Spleen (tissue), 13 donors: ENCODE measurements at places on chromosomes 2 and 18. TPM values are rescaled to one million over a fixed set of nuclear protein-coding genes. Genes with fewer than 3 reads are reported as not detected.

GBX2 gene
- 0.69 TPM for total RNA-seq

MARS2 gene
- 9.7 TPM for total RNA-seq

CAPN14 gene
- total RNA-seq: 1.0 TPM

TMEM178A gene
- total RNA-seq: 0.70 TPM

PTRHD1 gene
- 18.6 TPM for total RNA-seq

LANCL1 gene
- total RNA-seq: 35.6 TPM

TMEM247 gene
- not detected for total RNA-seq

DNA sequence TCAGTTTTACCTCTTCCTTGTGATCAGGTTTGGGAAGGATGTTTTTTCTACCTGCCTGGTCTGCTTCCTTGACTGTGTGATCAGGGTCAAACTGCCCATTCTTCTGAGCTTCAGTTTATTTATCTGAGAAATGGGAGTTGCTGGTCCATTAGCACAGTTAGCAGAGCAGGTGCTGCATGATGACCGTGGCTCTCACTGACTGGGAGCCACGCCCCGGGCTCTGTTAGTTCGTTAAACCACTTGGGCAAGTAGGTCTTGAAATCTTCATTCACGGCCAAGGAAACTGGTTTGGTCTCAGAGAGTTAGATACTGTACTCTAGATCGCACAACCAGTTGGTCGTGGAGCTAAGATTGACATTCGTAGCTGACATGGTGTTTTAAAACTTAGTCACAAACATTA is 41.7 kb downstream of the INPP5D start:
- no peaks in the 10 kb centered on the region for H3K36me3 ChIP-seq
- H3K27ac ChIP-seq: no peak overlapping the region
- no peaks in the 10 kb centered on the region for H3K27me3 ChIP-seq
- H3K4me1 ChIP-seq: peaks cover 90% of the 10 kb centered on the region
- no peak overlapping the region for H3K4me3 ChIP-seq

GRCh38 chr2:12493031-12493513 is 223.7 kb upstream of the TRIB2 start:
- peaks cover 12% of the 10 kb centered on the region for H3K4me1 ChIP-seq
- no peak for DNase-seq
- no peak overlapping the region for H3K27ac ChIP-seq

DNA sequence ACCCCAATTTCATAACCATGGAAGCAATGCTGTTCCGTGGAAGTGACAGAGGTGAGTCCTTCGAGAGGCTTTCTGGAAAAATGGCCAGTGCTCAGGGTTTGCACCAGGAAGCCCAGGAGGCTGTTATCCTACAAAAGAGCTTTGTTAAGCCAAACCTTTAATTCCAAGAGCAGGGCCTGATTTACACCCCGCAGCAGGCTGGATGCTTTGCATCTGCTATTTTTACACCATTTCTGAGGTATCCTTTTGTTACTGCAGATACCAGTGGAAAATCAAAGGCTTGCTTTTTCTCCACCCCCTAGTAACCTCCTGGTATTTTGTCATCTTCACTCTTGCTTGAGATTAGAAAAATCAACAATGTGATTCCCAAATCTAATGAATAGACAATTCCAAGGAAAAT is 380.6 kb downstream of the SOX11 start:
- H3K27me3 ChIP-seq: no peaks in the 10 kb centered on the region
- no peaks in the 10 kb centered on the region for H3K4me1 ChIP-seq
- no peaks in the 10 kb centered on the region for H3K36me3 ChIP-seq
- DNase-seq: no peak

- no peak for DNase-seq
- H3K4me3 ChIP-seq: no peak overlapping the region
- H3K36me3 ChIP-seq: no peaks in the 10 kb centered on the region
- H3K4me1 ChIP-seq: no peaks in the 10 kb centered on the region
- H3K27ac ChIP-seq: no peak overlapping the region
- no peaks in the 10 kb centered on the region for H3K27me3 ChIP-seq
These were observed 30.2 kb upstream of the VWC2L start for GRCh38 chr2:214380681-214381080.

DNA sequence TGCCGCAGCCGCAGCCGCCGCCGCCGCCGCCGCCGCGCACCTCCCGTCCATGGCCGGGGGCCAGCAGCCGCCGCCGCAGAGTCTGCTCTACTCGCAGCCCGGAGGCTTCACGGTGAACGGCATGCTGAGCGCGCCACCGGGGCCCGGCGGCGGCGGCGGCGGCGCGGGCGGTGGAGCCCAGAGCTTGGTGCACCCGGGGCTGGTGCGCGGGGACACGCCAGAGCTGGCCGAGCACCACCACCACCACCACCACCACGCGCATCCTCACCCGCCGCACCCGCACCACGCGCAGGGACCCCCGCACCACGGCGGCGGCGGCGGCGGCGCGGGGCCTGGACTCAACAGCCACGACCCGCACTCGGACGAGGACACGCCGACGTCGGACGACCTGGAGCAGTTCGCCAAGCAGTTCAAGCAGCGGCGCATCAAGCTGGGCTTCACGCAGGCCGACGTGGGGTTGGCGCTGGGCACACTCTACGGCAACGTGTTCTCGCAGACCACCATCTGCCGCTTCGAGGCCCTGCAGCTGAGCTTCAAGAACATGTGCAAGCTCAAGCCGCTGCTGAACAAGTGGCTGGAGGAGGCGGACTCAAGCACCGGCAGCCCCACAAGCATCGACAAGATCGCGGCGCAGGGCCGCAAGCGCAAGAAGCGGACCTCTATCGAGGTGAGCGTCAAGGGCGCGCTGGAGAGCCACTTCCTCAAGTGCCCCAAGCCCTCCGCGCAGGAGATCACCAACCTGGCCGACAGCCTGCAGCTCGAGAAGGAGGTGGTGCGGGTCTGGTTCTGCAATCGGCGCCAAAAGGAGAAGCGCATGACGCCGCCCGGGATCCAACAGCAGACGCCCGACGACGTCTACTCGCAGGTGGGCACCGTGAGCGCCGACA is 2.4 kb downstream of the POU3F3 start:
- H3K4me1 ChIP-seq: peaks cover 52% of the 10 kb centered on the region
- peak; percentile 76 for DNase-seq
- H3K4me3 ChIP-seq: no peak overlapping the region
- H3K27ac ChIP-seq: no peak overlapping the region

DNA sequence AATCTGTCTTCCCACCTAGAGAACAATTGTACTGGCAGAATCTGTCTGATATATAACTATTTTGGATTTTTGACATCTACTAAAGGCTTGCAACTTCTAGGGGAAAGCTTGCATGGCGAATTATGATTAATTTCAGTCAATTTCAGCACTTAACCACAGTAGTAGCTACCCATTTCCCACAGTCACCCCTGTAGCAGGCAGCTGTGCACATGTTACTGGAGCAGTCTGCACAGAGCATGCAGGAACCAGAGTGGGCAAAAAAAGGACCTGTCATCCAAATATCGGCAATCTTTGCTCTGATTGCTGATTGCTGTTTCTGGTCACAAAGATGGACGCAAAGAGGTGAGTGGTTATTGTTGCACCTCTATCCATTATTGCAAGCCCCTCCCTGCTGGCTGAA is 473.3 kb downstream of the SPAG16 start:
- H3K4me1 ChIP-seq: no peaks in the 10 kb centered on the region
- H3K27ac ChIP-seq: no peak overlapping the region
- H3K27me3 ChIP-seq: no peaks in the 10 kb centered on the region
- DNase-seq: no peak
- H3K36me3 ChIP-seq: no peaks in the 10 kb centered on the region

- H3K36me3 ChIP-seq: no peaks in the 10 kb centered on the region
- no peak overlapping the region for H3K27ac ChIP-seq
- no peak for DNase-seq
- H3K4me3 ChIP-seq: no peak overlapping the region
- H3K27me3 ChIP-seq: no peaks in the 10 kb centered on the region
These were observed 390.8 kb downstream of the TGIF1 start for GRCh38 chr18:3840766-3841165.

- no peaks in the 10 kb centered on the region for H3K36me3 ChIP-seq
- no peaks in the 10 kb centered on the region for H3K27me3 ChIP-seq
- H3K4me1 ChIP-seq: no peaks in the 10 kb centered on the region
- no peak for DNase-seq
- no peak overlapping the region for H3K27ac ChIP-seq
These were observed 80.9 kb upstream of the POU3F3 start for GRCh38 chr2:104772996-104773395.

GRCh38 chr2:234550056-234550455 is 53.2 kb upstream of the ARL4C start:
- DNase-seq: no peak
- H3K27ac ChIP-seq: no peak overlapping the region
- no peaks in the 10 kb centered on the region for H3K27me3 ChIP-seq
- H3K36me3 ChIP-seq: no peaks in the 10 kb centered on the region
- H3K4me1 ChIP-seq: peaks cover 10% of the 10 kb centered on the region

DNA sequence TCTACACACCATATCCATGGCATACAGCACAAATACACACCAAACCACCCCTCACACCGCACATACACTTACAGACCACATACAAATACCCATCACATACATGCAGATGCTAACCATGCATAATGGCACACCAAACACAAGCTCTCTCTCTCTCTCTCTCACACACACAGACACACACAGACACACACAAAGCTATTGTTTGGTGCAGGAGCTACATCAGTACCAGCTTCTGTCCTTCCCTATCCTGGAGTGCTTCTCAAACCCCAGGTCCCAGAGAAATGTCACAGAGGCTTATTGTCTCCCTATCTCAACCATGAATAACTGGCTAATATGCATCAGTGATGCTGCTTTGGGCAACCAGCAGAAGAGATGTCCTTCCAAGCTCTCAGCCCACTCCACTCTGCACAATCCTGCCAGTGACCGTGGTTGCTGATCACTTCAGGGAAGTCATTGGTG is 36.5 kb upstream of the ST3GAL5 start:
- H3K4me1 ChIP-seq: peaks cover 26% of the 10 kb centered on the region
- H3K27ac ChIP-seq: peak overlapping the region; percentile 77
- no peak for DNase-seq
- no peak overlapping the region for H3K4me3 ChIP-seq
- H3K36me3 ChIP-seq: no peaks in the 10 kb centered on the region
- no peaks in the 10 kb centered on the region for H3K27me3 ChIP-seq

DNA sequence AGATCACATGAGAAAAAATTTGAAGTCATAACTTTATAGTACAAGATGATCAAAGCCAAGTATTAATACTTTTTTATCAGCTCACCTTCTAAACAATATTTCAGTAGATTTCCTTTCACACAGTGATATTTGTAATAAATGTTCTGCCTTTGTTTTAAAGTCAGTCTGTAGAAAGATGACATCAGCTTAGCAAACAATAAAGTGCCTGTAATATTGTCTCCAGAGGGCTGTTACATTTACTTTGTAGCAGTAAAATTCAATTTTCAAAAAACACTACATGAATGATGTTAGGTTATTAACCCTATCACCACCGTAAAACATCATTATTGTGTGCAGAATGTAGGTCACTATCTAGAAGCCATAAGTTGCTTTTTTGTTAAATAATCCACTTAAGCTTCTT is 49.6 kb downstream of the ZEB2 start:
- no peak overlapping the region for H3K27ac ChIP-seq
- no peak overlapping the region for H3K4me3 ChIP-seq
- H3K36me3 ChIP-seq: peaks cover 17% of the 10 kb centered on the region
- peaks cover 97% of the 10 kb centered on the region for H3K4me1 ChIP-seq
- H3K27me3 ChIP-seq: no peaks in the 10 kb centered on the region

- H3K36me3 ChIP-seq: no peaks in the 10 kb centered on the region
- no peaks in the 10 kb centered on the region for H3K27me3 ChIP-seq
- no peak overlapping the region for H3K27ac ChIP-seq
These were observed 49.3 kb downstream of the CD8B2 start for GRCh38 chr2:106536490-106536889.

- peaks cover 67% of the 10 kb centered on the region for H3K36me3 ChIP-seq
- no peaks in the 10 kb centered on the region for H3K27me3 ChIP-seq
- peak overlapping the region; percentile 20 for H3K4me3 ChIP-seq
- DNase-seq: peak; percentile 96
- H3K4me1 ChIP-seq: peaks cover 20% of the 10 kb centered on the region
These were observed 4.4 kb downstream of the ANKRD23 start for GRCh38 chr2:96839293-96839874.

GRCh38 chr2:207215308-207215707 is 49.6 kb upstream of the KLF7 start:
- H3K27ac ChIP-seq: no peak overlapping the region
- no peaks in the 10 kb centered on the region for H3K36me3 ChIP-seq
- no peaks in the 10 kb centered on the region for H3K4me1 ChIP-seq

GRCh38 chr2:150885774-150886386 is 375.8 kb downstream of the RBM43 start:
- no peak overlapping the region for H3K4me3 ChIP-seq
- no peak overlapping the region for H3K27ac ChIP-seq
- no peaks in the 10 kb centered on the region for H3K4me1 ChIP-seq
- H3K27me3 ChIP-seq: no peaks in the 10 kb centered on the region

DNA sequence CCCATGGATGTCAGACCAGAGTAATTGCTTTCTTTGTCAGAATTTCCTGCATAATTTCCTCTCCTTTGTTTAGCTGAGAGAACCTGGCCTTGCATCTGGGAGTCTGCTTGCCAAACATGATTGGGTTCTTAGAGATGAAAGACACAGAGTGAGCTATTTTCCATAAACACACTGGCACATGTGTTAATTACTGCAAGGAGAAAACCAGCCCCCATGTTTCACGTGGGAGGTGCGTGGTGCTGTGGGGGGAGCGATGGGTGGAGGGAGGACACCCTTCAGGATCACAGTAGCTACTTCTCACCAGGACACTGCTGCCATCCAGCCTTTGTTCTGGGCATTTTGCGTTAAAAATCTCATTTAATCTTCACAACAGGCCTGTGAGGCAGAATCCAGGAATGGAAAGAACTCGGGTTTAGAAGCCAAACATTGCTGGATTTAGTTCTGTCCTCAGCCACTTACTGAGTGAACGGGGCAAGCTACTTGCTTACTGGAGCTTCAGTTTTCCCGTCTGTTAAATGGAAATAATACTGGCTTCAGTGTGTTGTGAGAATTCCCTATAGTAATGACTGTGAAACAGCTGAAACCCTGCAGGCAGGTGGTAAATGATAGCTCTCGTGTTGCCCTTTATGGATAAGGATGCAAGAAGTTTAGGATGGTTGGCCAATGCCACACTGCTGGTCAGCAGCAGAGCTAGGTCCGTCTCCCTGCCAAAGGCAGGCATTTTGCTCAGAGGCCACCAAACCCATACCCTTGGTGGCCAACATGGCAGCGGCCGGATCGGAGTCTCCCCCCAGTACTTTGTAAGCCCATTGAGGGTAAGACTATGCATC is 100.1 kb upstream of the ASAP2 start:
- no peak overlapping the region for H3K27ac ChIP-seq
- H3K4me3 ChIP-seq: no peak overlapping the region
- H3K4me1 ChIP-seq: no peaks in the 10 kb centered on the region
- no peaks in the 10 kb centered on the region for H3K36me3 ChIP-seq
- no peaks in the 10 kb centered on the region for H3K27me3 ChIP-seq

GRCh38 chr2:198374375-198375082 is 570.1 kb downstream of the PLCL1 start:
- no peak overlapping the region for H3K4me3 ChIP-seq
- H3K27ac ChIP-seq: no peak overlapping the region
- H3K4me1 ChIP-seq: no peaks in the 10 kb centered on the region
- no peaks in the 10 kb centered on the region for H3K36me3 ChIP-seq
- no peak for DNase-seq

DNA sequence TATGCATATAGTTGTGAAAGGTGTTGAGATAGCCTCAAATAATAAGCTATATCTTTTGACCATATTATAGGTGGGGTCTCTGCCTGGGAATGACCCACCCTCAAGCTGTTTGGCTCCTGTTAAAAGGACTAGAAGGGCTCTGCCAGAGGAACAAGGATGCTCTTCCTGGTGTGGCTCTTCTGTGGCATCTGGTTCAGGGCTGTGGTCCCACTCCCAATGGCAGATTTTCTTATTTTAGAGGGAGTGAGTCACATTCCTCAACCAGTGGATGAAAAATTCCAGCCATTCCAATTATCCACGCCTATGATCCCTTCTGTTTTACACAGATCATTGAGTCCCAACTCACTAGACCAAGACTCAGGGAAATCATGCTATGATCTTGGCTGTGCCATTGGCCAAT is 119.9 kb downstream of the PARD3B start:
- no peaks in the 10 kb centered on the region for H3K36me3 ChIP-seq
- H3K4me3 ChIP-seq: no peak overlapping the region
- no peak overlapping the region for H3K27ac ChIP-seq
- H3K4me1 ChIP-seq: no peaks in the 10 kb centered on the region
- no peak for DNase-seq
